ENCODE measurements at places on chromosomes 11 and 22.
A peak's percentile ranks its signal among the peaks of the same experiment; 100 is the strongest.

GRCh38 chr11:87320123-87320522 is 282.4 kb downstream of the TMEM135 start:
- DNase-seq, result no peak

DNA sequence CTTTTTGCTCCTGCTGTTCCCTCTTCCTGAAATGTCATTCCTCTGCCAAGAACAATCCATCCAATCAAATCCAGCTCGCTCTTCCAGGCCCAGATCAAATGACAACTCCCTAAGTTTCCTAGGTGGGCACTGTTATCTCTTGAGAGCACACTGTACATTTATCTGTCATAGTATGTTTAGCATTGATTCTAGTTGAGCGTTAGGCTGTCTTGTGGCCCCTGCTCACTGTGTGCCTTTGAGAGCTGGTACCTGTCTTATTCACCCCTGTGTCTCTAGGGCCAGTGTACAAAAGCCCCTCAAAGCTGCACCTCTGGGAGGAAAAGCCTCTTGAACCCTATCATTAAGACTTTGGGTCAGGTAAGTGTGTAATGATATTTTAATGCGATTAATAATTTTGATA is 7.1 kb upstream of the LMO2 start:
- no peak for DNase-seq

DNA sequence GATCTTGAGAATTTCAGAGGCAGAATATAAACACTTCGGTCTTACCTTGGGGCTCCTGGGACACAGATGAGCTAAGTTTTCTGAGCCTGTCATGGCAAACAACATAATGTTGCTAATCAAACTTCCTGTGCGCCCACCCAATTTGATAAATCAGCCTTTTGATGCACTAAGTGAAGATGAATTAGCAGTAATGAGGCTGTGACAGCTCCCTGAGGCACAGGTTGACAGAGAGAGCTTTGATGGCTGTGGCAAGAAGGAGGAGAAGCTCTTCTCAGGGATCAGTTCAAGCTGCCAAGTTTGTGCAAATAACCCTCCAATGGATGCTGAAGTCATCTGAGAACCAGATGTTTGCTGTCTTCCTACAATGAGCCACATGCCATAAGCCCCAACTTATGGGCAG is 34.4 kb downstream of the DRD2 start:
- no peak for DNase-seq

DNA sequence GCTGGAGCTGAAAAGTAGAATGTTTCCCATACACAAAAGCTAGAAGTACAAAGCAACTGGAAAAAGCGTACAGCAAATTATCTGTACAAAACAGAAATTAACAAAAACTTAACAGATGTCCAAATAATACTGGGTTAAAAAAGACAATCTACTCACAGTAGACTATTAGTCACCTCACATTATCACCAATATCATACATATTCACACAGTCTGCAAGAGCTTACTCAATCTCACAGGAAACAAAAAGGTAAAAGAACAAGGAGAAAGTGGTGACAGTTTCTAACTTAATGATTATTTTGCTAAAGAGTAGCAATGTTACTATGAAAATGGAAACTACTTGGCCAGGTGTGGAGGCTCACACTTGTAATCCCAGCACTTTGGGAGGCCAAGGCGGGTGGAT is 11.9 kb downstream of the CELF1 start:
- DNase-seq, result no peak

- no peak for DNase-seq
Observed at GRCh38 chr22:49889071-49889470, 29.2 kb downstream of the ALG12 start.

- no peak for DNase-seq
Observed at GRCh38 chr22:38833061-38833460, 10.8 kb downstream of the NPTXR start.

DNA sequence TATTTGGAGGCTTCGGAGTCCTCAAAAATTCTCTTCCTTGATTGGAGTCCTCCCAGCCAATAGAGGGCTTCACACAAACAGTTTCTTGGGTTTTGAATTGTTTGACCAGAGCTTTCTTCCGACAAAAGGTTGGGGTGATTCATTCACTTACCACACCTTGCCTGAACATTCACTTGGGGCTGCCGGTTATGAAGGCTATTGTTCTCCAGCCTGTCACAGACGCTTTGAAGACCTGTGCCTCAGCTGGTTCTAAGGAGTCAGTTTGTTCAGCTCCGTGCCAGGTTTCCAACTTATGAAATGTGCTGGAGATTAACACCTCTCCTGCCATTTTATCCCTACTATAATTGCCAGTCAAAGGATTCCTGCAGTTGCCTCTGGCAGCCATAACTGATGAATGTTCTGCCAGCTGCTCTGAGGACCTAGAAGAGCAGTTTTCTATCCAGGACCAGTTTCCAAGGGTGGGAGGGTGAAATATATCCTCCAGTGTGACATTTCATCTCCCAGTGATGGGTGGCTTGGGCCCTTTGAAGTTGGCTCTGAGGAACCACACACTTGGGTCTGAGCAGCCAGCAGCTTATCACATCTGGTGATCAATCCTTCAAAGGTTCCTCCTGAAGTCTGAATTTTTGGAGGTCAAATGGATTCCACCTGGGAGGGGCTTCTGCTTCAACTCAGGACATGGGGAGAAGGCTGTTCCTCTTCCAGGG is 31.4 kb downstream of the LIMK2 start:
- no peak for DNase-seq

DNA sequence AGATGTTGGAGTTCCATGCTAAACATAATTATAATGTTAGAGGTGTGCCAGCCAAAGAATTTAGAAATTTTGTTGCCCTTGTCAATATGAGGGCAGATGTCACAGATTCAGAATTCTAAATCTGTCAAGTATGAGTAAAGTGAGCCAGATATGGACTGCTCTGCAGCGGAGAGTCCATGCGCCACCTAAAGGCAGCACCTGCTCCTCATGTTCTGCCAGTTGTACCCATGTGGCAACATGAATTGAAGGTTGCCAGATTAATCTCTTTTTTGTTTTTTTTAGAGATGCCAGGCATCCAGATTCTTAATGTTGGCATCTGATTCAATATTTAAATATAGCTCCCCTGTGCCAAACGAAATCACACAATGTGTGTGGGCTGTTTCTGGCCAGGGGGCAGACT is 678.6 kb upstream of the ANO5 start:
- DNase-seq, result peak; percentile 13

DNA sequence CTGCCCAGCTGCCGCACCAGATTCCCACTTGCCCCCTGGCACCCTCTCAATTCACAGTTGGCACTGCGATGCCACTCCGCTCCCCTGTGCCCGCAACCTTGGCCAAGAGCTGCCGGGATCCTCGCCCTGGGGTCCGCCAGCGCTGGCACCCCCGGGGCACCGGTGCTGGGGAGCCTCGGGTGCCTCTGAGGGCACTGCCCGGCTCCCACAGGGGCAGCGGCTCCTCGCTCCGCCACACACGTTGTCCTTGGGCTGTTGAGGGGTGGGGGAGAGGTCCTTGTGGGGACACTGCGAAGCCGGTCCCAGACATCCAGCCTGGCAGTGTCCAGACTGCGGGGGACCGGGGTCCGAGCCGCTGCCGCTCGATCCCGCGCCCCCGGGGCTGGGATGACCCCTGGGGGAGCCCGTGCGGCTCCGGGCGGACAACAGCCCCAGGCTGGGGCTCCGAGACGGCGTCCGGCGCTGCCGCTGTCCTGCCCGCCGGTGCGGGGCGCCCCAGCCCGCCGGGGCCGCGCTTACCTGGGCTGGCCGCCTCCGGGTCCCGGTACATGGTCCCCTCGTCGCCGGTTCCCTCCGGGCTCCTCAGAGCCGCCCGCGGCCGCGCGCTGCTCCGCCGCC is 496 bp downstream of the SYT7 start:
- DNase-seq, result no peak

- no peak for DNase-seq
Observed at GRCh38 chr11:122782222-122782621, 56.1 kb upstream of the CRTAM start.

DNA sequence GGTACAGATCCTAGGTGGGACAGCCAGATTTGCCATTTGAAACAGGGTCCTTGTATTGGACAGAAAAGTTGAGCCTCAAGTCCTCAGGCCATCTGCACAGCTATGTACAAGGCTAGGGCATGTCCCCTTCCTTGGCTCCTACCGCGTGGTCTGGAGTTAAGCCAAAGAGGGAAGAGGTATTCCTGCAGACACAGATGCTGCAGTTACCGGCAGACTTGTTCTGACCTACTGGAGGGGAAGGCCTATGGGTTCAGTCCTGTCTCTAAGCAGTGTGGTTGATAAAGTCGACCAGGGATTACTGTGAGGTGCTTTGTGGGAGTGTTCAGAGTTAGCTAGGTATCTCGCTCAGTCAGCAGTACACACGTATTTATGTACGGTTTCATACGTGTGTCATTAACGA is 180.6 kb downstream of the ADAMTS15 start:
- DNase-seq, result no peak

DNA sequence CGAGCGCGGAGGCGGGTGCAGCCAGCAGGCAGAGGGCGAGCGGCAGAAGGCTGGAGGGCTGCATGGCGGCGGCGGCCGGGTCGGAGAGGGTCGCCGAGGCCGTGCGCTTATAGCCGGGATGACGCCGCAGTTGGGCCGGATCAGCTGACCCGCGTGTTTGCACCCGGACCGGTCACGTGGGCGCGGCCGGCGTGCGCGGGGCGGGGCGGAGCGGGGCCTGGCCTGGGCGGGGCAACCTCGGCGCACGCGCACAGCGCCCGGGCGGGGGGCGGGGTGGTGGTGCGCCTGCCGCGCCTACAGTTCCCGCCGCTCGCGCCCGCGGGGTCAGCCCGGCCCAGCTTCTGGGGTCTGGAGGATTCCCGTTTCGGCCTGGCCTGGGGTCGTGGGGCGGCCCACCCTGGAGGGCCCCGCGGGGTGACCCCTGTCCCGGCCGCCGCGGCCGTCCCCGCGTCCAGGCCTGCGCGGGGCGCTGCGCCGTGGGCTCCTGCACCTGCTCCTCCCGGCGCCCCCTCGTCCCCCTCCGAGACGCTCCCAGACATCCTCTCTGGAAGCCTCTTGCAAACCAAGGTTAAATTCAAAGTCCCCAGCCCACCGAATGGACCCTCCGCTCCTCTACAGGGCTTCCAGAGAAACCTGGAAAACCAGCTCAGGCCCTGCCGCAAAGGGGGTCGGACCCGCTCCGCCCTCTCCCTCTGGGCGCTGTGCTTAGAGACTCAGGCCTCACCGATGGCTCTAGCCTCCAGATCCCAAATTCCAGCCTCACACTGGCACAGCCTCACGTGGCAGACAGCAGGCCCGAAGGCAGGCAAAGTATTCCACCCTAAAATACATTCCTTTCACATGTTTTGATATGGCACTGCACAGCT is at the start of gene CTSD:
CTSD (minus strand) TSS at position 132 of the 866 bp plus-strand sequence; CDS start at position 64, 68 bp downstream.
- peak; percentile 79 for DNase-seq

GRCh38 chr22:24066865-24067264 is 55.8 kb downstream of the CABIN1 start:
- no peak for DNase-seq

DNA sequence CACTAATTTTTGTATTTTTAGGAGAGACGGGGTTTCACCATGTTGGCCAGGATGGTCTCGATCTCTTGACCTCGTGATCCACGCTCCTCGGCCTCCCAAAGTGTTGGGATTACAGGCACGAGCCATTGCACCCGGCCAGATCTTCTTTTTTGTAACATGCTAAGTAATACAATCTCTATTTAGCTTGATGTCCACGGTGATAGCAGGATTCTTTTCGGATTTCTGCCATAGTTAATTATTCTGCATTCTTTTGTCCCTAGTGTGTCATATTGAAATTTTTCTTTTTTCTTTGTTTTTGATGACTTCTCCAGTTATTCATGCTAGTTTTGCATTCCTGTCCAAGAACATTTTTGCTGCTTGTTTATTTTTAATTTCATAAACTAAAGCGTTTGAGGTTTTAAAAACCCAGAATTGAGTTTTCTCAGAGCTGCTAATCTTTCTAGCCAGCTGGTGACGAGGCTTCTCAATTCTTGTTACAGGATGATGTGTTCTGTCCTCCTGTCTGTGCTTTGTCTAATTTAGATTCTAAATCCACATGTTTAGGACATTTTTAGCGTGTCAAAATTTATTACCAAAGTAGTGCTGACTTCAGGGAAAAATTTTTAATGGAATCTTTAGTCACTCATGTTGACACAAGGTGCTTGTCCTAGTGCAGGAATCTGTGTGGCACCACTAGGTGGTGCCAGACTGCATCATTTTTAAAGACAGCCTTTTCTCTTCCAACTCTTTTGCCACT is 21.8 kb downstream of the NF2 start:
- peak; percentile 63 for DNase-seq

DNA sequence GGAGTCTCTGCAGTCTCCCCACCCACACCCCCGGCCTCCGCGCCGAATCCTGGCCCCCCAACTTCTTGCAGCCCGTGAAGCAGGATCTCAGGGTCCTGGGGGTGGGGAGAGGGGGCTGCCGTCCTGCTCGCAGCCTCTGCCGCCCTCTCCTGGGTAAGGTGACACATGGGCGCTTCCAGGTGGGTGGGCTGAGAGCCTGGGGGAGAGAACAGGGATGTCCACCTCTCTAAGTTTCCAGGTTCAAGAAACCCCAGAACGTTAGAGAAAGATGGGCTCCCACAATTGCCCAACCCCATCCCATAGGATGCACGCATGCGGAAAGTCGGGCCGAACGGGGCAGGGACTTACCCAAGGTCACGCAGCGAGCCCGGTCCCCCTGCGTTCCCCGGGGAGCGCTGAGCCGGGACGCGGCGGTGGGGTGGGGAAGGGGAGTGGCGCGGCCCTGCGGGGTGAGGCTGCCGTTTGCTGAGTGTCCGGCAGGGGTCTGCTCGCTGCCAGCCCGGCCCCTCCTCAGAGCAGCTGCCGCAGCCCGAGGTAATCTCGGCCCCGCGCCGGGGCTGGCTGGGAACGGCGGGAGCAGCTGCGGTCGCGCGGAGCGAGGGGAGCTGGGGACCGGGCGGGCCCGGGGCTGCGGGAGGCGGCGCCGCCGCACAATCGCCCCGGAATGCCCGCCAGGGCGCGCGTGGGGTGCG is 705 bp upstream of the CAPN1 start:
- DNase-seq, result peak; percentile 87

GRCh38 chr11:45232341-45233080 is 53.6 kb downstream of the SYT13 start:
- no peak for DNase-seq

GRCh38 chr22:39003165-39003638 is 10.9 kb upstream of the APOBEC3C start:
- DNase-seq, result peak; percentile 91

DNA sequence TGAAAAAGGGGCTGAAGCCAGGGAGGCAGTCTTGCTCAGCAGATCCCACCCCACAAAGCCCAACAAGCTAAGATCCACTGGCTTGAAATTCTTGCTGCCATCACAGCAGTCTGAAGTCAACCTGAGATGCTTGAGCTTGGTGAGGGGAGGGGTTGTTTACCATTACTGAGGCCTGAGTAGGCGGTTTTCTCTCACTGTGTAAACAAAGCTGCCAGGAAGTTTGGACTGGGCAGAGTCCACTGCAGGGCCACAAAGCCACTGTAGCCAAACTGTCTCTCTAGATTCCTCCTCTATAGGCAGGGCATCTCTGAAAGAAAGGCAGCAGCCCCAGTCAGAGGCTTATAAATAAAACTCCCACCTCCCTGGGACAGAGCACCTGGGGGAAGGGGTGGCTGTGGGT is 746.1 kb upstream of the LRRC4C start:
- no peak for DNase-seq

DNA sequence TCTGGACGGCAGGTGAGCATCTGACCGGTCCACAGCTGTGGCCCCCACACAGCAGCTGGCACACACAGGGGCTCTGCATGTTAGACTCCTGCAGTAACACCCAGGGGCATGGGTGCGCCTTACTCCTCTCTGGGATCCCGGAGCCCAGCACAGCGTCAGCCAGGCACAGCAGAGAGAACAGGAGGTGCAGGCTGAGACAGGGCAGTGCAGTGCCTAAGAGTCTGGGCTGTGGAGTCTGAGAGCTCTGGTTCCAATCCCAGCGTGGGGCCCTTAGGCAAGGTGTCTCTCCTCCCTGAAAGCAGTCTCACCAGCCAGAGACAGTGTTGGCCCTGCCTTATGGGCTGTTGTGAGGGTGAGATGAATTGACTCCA is 2.3 kb downstream of the NUDT8 start:
- no peak for DNase-seq
